NCI-H187 treated with DMSO at 0.1 percent for 48 hours (cell line): ENCODE measurements at places on chromosomes 4 and X.
A peak's percentile ranks its signal among the peaks of the same experiment; 100 is the strongest.

DNA sequence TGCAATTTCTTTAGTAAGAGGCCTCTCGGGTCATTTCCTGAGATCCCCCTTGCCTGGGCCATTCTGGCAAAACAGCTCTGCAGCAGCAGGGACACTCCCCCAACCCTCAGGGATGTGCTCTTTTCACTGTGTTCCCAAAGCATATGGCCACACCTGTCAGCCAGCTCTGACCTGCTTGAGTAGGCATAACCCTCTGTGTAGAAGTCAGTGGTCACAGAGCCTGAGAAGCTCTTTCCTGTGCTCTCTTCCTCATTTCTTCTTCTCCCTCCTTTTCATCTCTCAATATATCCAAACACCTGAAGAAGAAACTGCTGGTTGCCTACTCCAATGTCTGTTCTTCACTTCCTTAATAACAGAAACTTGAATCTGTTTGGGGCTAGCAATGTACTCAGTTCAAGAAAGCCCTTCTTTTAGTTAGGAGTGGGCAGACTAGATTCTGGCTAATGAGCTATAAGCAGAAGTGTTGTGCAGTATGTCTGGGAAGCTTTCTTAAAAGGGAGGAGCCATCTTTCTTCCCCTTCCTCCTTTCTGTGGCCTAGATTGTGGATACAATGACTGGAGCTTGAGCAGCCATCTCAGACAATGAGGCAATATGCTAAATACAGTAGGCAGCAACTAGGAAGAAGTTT is 73.3 kb downstream of the PRPS1 start:
- DNase-seq, result no peak

GRCh38 chrX:69506617-69507499 is 2.7 kb downstream of the NALF2 start:
- DNase-seq, result no peak

- DNase-seq, result no peak
These were observed 12.7 kb upstream of the MCUB start for GRCh38 chr4:109547394-109547793.

GRCh38 chr4:102787096-102787881 is 26.5 kb upstream of the MANBA start:
- no peak for DNase-seq

DNA sequence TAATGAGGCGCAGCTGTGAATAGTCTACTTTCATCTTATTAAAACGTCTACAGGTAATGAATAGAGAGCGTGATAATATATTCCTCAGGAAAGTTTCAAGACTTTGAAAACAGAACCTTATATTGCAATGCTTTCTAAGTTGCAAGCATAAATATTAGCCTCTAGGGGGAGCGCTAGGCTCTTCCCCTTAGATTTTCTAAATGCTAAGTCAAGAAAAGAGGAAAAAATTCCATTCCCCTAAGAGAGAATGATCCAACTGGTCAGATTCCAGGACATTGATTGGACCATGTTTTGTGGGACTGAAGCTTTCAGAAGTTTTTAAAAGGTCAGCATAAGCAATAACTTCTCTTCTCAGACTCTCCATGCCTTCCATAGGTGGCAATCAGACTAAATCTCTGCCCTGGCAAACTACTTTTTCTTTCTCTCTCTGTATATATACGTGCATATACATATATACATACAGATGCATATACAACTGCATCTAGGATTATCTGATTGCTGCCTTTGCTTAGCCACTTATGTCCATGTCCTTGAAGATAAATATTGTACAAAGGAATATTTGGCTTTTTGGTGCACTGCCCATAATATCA is 492.9 kb downstream of the INPP4B start:
- DNase-seq, result no peak

- DNase-seq, result no peak
These were observed 23.8 kb upstream of the ARHGAP10 start for GRCh38 chr4:147707892-147708672.

- DNase-seq, result peak; percentile 31
These were observed at the start of gene ANK2 for GRCh38 chr4:113049421-113050370. ANK2 (plus strand) TSS chr4:113049653; CDS start chr4:113049729, 76 bp downstream.

- no peak for DNase-seq
These were observed 20.1 kb upstream of the SASH3 start for GRCh38 chrX:129759576-129760061.
